ENCODE measurements at places on chromosomes 12 and 14.

- DNase-seq, result no peak
Measured at GRCh38 chr12:87796961-87797516, 232.2 kb downstream of the C12orf50 start.

GRCh38 chr12:131600160-131600532 lies 110.7 kb upstream of the SFSWAP start:
- no peak for DNase-seq

DNA sequence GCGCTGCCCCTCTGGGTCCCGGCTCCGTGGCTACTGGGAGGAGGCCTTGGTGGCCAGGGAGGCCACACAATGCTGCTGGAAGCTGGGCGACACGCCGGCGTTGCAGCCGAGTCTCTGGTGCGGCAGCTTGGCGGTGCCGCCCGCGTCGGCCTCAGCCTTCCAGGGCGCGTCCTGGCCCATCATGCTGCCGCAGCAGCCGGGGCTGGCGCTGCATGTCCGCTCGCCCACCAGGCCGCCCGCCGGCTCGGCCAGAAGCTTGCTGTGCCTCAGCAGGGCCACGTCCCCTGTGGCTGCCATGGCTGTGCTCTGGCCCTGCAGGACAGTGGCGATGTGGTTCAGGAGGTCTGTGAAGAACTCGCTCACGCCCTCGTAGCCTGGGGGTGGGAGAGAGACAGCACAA lies 18.6 kb downstream of the CHGA start:
- DNase-seq, result no peak

DNA sequence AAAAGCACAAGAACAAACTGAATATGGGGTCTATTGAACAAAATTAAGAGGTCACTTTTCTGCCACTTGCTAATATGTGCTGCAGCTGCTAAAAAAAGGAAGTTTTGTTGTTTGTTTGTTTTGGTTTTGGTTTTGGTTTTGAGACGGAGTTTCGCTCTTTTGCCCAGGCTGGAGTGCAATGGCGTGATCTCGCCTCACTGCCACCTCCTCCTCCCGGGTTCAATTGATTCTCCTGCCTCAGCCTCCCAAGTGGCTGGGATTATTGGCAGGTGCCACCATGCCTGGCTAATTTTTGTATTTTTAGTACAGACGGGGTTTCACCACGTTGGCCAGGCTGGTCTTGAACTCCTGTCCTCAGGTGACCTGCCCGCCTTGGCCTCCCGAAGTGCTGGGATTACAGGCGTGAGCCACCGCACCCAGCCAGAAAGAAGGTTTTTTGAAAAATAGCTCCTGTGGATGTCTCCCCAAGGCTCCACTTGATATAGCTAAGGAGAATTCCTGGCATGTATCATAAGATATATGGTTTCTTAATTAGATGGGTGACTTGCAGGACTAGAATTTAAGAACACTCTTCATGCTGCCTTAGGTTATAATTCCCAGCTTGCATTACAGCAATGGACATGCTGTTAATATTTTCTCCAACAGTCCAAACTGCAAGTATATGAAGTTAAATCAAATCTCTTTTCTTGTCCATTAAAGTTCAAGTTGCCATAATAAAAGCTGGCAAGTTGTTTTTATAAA lies 237.6 kb upstream of the AMIGO2 start:
- DNase-seq, result no peak

GRCh38 chr14:50954811-50955372 lies 10.6 kb upstream of the PYGL start:
- DNase-seq, result peak; percentile 36

- DNase-seq, result no peak
Measured at GRCh38 chr14:100552524-100553125, 34.6 kb downstream of the BEGAIN start.

DNA sequence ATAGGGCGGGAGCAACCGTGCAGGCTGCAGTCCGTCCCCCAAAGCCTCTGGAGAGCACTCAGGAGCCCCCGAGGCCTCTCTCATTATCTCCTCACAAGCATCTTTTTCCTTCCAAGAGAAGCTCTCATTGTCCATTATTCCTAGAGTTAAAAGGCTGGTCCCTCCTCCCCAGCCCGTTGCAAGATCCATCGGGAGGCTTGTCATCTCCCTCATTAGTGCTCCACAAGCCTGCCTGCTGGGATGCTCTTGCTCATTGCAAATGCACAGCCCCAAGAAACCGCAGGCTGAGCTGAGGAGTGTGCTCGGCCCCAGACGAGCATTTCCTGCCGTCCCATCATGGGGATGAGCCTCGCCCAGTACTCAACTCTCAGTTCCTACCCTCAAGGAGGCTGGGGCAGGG lies 23.3 kb downstream of the NUAK1 start:
- DNase-seq, result no peak

DNA sequence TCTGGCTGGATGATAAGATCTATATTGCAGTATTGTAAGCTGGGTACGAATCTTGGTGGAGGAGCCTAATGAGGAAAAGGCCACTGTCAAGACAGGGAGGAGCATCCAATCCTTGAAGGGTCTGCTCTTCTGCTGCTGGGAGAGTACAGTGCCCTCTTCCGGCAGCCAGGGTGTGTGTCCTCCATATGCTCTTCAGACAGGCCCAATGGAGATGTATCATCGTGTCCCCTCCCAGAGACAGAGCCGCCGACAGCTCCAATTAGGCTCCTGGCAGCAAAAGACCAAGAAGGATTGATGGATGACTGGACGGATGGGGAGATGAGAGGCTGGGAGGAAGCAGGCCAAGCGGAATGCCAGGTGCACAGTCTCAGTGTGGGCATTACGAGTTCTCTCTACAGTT lies 51.6 kb upstream of the PIWIL1 start:
- DNase-seq, result no peak

GRCh38 chr12:118404876-118405521 lies 28.6 kb downstream of the SUDS3 start:
- DNase-seq, result peak; percentile 27

- no peak for DNase-seq
Measured at GRCh38 chr12:1778911-1779310, 41.5 kb upstream of the LRTM2 start.

GRCh38 chr14:21036751-21037150 lies 2.1 kb upstream of the RNASE13 start:
- DNase-seq, result no peak

GRCh38 chr14:36281309-36281708 lies 39.1 kb downstream of the MBIP start:
- no peak for DNase-seq

- DNase-seq, result no peak
Measured at GRCh38 chr12:121465921-121466793, 66.2 kb downstream of the RNF34 start.

DNA sequence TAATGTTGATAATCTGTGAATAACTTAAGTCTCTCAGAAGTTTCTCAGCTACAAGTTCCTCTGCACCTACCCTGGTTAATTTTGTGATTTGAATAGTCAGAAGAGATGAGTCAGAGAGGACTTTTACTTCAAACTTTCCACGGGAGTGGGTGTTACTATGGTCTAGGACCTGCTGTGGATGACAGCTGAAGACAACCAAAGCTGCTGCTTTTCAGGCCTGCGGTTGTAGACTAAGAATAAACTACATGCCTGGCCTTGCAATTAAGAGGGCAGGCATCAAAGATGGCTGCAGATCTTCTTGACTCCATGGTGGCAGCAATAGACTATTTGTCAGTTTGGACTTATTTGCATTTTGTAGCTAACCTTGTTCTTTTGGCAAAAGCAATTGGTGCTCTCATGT lies 227.1 kb upstream of the KRR1 start:
- no peak for DNase-seq

- no peak for DNase-seq
Measured at GRCh38 chr12:14239350-14239934, 126.0 kb upstream of the ATF7IP start.

GRCh38 chr12:95834572-95834971 lies 24.2 kb upstream of the SNRPF start:
- no peak for DNase-seq

DNA sequence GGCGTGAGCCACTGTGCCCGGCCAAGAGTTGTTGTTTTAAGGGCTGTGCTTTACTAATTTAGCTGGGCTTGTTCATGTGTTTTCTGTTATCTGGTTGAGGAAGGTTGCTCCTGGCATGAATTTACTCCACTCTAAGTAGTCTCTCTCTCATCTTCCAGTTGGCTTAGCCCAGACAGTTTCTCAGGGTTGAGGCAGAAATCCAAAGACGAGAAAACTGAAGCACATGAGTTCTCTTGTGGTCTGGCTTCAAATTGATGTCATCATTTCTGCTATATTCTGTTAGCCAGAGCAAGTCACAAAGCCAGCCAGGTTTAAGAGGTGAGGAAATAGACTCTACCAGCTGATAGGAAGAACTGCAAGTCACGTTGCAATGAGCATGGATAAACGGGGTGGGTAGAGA lies 57.9 kb downstream of the E2F7 start:
- no peak for DNase-seq

All from 8988T (cell line).